ENCODE measurements at places on chromosomes 6 and 20.

DNA sequence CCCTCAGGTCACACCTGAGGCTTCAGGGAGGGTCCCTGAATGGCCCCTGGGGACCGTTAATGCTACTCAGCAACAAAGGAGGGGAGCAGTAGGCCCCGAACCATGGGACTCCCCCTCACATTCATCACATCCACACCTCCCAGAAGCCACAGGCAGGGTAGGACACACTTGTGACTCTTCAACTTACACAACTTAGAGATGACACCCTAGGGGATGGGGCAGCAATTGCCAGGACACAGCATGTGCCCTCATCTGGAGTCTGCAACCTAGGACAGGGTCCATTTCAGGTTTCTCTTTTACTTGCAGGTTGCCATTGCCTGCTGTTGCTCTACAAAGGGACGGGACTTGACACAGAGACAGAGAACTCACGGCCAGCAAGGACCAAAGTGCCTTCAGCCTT is 770 bp downstream of the ULBP3 start:
- DNase-seq: no peak

DNA sequence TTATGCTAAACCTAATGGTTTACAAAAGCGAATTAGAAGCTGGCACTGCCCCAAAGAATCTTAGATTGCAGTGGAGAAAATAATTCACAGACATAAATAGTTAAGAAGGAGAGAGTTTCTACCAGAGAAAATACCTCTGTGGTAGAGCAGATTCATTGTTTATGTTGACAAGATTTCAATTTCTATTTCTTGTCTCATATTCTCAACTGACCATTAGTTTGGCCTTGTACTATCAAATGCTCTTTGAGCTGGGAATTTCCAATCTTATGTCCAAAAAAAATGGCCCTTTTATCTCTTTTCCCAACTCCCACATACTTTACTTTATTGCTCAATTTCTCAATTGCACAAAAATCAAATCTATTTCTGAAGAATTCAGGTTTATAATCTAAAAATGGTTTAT is 804.1 kb upstream of the CITED2 start:
- no peak for DNase-seq

DNA sequence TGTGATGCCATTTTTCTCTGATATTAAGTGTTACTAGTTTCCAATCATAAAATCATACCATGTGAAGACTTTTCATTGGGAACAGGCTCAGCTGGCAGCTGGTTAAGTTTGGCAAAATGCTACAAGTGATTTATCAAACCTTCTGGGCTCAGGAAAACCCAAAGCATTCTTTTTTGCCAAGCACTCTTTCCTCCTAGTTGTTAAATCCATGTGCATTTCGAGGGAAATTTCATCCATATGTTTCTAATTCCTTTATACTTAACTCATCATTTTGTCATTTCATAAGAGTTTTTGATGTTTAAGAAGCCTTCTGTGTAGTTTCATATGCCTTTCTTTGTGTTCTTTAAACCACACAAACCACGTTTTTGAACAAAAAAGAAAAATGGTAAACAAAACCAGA is 217.6 kb upstream of the PDE10A start:
- DNase-seq: no peak

DNA sequence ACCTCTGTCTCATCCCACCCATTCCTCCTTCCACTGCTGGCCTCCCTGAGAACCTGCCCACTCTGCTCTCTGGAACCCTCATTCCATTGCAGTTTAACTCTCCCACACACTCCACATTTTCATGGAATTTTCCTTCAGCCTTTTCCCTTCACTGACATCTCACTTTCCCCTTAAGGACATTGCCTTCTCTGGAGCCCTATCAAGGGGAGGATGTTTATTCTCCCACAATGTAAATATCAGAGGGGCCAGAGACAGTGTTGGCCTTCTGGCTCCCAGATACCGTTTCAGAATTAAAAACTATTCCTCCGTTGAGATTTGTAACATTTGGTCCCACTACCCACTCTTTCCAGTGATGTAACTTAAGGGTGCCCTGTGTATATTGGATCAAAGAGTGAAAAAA is 199.5 kb upstream of the KCNK16 start:
- no peak for DNase-seq

GRCh38 chr20:22905658-22906057 is 129.5 kb upstream of the SSTR4 start:
- no peak for DNase-seq

DNA sequence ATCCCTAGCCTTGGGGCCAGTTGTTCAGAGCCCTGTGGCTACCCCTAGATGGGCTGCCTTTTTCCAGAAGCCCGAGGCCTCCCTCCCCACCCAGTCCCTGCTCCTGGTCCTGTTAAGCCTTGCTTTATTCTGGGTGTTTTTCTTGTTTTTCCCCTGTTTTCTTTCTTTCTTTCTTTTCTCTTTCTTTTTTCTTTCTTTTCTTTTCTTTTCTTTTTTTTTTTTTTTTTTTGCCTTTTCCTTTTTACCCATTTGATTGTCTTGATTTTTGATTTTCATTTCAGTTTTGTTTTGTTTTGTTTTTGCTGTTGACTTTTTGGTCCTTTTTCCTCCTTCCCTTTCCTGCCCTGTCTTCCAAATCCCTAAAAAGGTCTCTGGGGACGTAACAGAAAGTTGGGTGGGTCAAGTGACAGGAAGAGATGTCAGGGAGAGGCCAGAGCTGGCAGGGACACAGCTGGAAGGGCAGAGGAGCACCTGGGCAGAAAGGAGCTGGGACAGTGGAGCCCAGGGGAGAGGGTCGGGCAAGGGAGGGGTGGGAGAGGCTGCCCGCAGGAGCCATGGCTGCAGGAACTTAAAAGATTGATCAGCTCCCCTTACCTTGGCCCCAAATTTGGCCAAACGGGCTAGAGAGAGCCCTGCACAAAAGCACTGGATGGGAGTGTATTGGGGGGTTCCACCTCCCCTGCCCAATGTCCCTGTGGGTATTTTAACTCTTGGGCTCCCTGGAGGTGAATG is 27.6 kb downstream of the MYH7B start:
- DNase-seq: no peak

DNA sequence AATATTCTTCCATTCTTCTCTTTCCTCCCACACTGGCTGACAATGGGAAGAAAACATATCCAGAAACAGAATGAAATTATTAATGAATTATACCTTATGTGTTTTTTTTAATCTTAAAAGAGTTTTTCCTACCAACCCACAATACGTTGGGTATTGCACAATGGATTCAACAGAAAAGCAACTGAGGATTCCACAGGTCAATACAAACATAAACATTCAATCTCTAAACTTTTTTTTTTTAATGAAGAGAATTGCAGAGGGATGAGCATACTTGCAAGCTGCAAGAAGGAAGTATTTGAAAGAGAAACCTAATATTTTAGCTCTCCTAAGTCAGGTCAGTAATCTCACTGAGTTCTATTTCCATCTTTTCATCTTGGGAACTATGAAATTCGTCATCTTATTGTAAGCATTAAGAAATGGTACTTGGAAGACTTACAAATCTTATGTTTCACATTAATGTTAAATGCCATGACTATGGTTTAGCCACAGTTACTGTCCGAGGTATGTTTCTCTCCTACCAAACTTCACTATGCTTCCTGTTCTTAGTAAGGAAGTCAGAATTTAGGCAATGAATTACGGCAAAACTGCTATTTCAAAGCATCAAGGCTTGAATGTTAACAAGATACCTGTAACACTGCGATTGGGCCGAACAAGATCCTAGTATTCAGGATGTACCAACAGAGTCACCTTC is 100.8 kb downstream of the HIVEP2 start:
- DNase-seq: no peak

DNA sequence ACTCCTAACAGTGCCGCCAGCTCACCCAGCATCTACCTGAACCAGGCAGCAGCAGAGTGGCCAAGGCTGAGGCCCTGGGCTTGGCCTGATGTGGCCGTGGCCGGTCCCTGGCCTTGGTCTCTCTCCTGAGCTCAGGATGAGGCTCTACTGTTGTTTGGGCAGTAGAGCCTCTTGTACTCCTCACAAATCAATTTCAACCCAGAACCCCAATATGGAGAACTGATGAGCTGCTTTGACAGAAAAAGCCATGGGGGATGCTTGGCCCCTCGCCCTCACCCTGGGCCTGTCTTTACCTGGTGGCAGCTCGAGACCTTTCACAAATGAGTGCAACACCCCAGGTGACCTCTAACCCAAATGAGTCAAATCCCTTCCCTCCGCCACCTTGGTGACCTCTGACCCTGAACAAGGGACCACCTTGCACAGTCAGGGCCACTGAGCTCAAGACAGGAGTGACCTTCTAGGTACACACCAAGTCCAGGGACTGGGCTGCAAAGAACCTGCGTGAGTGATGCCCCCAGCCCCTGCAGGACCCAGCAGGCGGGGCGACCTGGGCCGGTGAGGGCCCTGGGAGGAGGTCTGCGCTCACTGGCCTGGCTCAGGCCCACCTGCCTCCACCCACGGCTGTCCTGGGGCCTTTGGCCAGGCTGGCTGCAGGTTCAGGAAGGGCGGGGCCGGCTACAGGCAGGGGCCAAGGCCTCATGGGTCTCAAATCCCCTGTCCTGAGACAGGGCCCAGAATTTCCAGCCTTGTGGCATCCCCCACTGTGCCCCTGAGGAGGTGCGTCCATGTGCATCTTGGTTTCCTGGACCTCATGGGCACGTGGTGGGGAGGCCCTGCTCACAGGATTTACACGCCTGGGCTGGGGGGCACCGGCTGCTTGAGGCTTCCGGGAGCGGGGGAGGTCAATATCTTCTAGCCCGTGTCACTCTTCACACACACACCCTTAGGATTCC is 30.2 kb downstream of the PSMG4 start:
- DNase-seq: no peak

GRCh38 chr20:19867940-19868371 is 109.9 kb downstream of the RIN2 start:
- DNase-seq: no peak

DNA sequence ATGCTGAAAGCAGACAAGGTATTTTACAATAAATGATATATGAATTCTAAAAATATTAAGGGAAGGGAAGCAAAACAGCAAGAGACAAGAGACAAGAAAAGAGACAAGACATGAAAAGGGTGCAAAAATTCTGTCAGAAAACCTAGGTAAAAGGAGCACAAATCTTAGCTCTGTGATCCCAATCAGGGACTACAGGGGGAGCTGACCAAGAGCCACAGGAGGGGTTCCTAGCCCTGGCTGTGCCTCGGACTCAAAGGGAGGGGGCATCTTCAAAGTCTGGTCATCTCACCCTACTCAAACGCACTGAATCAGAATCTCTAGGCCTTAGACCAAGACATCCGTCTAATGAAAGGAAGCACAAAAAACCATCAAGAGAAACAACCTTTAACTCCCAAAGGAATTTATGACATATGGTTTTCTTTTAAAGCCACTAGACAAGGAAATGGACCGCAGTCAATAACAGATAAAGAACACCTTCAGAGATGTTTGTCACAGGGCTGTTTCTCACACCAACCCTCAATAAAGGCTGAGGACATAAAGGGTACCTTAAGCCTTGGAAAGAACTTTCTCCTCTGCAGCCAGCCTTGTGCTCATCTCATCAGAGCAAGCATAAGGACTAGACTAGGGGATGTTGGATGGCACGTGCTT is 130.4 kb upstream of the CDYL start:
- DNase-seq: no peak

DNA sequence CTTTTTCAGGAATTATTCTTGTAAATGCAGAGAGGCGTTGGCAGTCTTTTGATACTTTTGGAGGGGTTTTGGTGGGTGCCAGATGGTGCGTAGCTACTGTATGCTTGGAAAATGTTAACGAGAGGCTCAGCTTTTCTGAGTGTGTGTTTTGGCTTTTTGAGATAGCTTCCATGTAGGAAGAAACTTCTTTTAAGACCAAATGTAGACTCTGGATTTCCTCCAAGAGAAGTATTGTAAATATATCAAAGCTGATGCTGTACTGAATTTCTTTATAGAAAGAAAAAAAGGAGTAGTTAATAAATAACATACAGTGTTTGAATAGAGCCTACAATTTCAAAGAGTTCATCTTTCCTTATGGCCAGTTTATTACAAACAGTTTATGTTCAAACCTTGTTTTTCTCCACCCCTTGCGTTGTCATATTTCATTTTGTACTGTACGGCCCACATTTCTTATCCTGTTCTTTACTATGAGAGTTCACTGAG is 16.7 kb downstream of the TIAM2 start:
- no peak for DNase-seq

GRCh38 chr20:17511401-17511800 is 19.8 kb downstream of the BFSP1 start:
- DNase-seq: peak; percentile 12

DNA sequence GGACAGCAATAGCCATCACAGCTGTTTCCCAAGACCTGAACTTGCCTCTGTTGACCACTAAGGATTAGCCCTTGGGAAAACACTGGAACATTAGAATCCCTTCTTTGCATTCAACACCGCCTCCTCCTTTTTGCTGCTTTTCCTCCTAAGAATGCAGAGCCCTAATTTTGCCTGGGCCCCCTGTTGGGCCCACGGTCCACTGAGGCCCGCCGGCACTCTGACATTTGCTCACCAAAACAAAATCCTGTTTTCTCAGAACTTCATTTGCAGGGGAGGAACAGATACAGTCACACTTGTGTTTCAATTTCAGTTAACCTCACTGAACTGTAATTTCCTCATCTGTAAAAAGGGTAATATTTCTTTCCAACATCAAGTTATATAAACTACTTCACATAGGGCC is 116.0 kb upstream of the JARID2 start:
- no peak for DNase-seq

- DNase-seq: peak; percentile 4
These were observed 75.5 kb downstream of the ZDHHC14 start for GRCh38 chr6:157456524-157456829.

- DNase-seq: no peak
These were observed 53.6 kb upstream of the EDN3 start for GRCh38 chr20:59246691-59247400.

GRCh38 chr20:41524980-41525613 is 93.1 kb downstream of the CHD6 start:
- DNase-seq: no peak

- peak; percentile 1 for DNase-seq
These were observed 461.0 kb upstream of the JARID2 start for GRCh38 chr6:14784596-14785492.

DNA sequence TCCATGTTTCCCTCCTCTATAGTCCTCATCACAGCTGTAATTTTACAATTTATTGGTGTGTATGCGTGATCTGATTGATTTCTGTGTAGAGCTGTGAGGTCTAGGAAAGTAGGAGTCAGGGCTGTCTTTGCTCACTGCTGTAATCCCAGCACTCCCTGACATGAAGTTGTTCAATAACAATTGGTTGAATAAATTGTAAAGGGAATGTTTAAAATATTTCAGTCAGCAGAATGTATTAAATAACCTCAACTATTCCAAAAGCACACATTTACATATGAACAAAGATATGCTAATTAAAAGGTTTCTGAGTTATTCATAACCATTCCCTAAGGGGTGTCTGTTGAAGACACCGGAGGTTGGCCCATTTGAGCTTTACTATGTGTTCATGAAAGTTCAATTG is 31.5 kb downstream of the NOX3 start:
- no peak for DNase-seq

DNA sequence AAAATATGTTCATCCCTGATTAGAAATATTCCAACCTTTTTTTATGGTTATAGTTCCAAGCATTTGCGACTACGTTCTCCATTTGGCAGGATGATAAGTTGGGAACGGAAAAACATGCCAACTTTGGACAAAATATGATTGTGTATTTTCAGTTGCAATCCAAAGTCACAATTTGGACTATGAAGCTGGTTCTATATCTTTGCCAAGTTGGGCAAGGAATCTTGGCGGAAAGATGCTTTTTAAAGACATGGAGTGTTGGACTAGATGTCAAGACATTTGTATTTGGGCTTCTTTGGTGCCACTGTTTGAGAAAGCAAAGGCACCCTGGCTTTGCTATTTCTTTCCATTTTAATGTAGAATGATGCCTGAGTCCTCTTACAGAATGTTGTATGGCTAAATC is 33.3 kb upstream of the JAG1 start:
- DNase-seq: no peak

- DNase-seq: no peak
These were observed 305.8 kb downstream of the CDH26 start for GRCh38 chr20:60263725-60264709.

All from CD4-positive, alpha-beta T cell treated with Interleukin-10 for 1 hour (primary cell).